ENCODE measurements at places on chromosomes 13 and 19.
A peak's percentile ranks its signal among the peaks of the same experiment; 100 is the strongest.

DNA sequence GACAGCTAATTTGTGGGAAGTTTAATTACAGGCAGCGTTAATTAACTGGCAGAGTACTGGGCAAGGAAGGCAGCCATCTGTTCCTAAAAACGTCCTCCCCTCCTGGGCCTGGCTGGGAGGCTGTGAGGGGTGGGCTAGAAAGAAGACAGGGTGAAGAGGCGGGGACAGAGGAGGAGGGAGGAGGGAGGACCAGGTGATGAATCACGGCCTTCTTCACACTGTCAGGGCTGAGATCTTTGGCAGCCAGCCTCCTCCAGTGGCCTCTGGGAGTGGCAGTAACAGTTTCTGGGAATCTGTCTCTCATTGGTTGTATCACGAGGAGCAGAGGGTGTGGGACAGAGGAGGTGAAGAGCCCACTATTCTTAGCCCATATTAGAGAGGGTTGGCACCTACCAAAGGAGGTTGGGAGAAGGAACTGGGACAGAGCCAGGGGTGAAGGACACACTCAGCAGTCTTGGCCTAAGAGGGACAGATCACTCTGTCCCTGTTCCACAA lies 9.6 kb upstream of the ZNRF4 start:
- DNase-seq, result no peak

DNA sequence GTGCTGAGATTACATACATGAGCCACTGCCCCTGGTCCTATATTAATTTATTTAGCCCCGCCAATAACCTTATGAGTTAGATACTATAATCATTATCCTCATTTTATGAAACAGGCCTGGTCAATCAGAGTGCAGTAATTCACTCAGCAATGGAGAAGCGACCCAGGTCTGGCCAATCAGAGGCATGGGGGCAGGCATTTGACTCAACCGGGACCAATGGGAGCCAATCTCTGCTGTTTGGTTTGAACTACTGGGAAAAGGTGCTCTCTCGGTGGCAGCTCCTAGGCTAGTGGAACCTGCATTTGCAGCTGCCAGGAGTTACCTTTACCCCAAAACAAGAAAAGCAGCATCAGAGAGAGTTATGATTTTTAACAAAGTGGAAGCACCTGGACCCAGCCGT lies 6.6 kb downstream of the SIRT2 start:
- DNase-seq, result no peak

- DNase-seq, result no peak
Measured at GRCh38 chr13:28229522-28230411, 91.4 kb downstream of the PAN3 start.

DNA sequence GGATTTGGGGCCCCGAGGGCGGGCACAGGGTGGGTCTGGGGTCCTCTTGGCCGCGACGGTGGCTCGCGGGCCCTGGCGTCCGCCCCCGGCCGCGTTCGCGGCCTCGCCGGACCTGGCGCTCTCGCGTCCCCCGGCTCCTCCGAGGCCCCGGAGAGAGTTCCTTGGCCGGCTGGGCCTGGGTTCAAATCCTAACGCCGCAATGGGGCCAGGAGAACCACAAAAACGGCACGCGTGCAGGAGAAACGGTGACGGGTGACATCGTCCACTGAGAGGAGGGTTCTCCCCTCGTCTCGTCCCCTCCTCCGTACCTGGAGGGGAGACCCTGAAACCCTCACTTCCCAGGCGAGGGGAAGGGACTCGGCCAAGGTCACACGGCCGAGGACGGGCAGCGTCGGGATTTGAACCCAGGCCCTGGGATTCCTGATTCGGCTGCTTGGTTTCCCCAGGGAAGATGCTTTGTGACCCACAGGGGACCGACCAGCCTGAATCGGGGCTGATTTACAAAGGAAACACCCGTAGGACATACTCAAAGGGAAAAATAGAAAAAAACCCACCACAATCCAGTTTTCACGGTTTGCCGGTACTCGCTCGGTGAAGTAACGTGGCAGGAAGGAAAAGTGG lies 624 bp downstream of the SAFB start:
- DNase-seq, result peak; percentile 20

GRCh38 chr13:31951215-31951678 lies 80.3 kb upstream of the FRY start:
- DNase-seq, result no peak

- DNase-seq, result no peak
Measured at GRCh38 chr19:33508941-33509614, 12.5 kb downstream of the PEPD start.

DNA sequence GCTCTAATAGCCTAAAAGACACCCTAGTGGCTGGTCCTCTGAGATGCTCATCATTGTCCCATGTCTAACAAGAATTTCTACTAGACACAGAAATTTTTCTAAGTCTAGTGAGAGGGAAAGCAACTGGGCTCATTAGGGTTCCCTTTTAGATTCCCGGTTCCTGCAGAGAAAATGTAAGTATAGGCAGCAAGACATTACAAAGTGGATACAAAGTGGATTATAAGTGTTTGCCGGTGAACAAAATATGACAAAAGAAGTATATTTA lies 20.8 kb upstream of the TMTC4 start:
- DNase-seq, result no peak

- DNase-seq, result no peak
Measured at GRCh38 chr13:109625156-109625555, 161.2 kb downstream of the IRS2 start.

DNA sequence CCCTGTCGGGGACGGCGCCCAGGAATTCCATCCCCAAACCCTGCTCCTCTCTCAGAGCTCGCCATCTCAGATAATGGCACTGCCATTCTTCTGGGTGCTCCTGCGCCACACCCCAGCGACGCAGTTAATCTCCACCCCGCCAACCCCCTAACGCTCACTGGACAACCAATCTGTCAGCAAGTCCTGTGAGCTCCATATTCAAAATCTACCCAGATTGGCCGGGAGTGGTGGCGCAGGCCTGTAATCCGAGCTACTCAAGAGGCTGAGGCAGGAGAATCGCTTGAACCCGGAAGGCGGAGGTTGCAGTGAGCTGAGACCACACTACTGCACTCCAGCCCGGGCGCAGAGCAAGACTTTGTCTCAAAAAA lies 18.6 kb downstream of the FCGBP start:
- DNase-seq, result no peak

DNA sequence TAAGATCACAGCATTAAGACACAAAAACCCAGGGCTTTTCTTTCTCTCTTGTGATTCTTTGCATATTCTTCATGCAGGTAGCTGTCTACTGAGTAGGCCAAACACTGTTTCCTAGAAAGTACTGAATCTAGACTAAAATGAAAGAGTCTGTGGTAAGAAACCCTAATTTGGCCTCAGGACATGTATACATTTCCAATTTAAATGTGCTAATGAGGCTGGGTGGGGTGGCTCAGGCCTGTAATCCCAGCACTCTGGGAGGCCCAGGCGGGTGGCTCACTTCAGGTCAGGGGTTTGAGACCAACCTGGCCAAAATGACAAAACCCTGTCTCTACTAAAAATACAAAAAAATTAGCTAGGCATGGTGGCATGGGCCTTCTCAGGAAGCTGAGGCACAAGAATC lies 57.8 kb downstream of the MYCBP2 start:
- DNase-seq, result no peak

DNA sequence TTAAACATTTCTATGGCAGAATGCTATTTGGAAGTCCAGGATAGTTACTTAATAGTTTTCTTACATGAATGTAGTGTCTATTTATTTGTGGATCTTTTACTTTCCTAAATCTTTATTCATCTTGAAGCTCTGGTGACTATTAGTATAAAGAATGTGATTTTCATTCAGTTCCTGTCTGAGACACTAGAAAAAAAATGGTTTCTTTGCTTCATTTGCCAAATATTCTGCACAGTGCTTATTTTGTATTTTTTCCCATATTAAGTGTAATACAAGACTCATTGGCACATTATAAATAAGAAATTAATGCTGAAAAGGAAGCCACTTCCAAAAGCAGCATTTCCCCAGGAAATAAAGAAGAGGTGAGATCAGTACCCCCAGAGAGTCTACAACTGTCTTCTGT lies 109.8 kb downstream of the POSTN start:
- DNase-seq, result no peak

- DNase-seq, result no peak
Measured at GRCh38 chr13:29441306-29441705, 154.2 kb downstream of the SLC7A1 start.

GRCh38 chr13:57982782-57983181 lies 351.2 kb downstream of the PCDH17 start:
- DNase-seq, result no peak

- no peak for DNase-seq
Measured at GRCh38 chr13:23467048-23467931, 33.8 kb upstream of the SACS start.

DNA sequence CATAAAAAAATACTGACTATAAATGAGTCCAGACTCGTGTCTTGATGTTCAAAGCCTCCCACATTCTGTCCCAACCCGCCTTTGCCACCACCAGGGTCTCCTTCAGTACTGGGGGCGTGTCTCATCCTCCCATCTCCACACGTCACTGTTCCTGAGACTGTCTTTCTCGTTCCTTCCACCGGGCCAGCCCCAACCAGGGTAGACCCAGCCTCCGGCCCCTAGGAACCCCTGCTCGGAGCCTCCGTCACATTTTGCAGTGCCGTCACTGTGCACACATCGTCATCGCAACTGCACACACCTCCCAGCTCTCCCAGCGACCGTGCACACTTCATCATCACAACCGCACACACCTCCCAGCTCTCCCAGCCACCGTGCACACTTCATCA lies 73.4 kb downstream of the SPACA7 start:
- no peak for DNase-seq

DNA sequence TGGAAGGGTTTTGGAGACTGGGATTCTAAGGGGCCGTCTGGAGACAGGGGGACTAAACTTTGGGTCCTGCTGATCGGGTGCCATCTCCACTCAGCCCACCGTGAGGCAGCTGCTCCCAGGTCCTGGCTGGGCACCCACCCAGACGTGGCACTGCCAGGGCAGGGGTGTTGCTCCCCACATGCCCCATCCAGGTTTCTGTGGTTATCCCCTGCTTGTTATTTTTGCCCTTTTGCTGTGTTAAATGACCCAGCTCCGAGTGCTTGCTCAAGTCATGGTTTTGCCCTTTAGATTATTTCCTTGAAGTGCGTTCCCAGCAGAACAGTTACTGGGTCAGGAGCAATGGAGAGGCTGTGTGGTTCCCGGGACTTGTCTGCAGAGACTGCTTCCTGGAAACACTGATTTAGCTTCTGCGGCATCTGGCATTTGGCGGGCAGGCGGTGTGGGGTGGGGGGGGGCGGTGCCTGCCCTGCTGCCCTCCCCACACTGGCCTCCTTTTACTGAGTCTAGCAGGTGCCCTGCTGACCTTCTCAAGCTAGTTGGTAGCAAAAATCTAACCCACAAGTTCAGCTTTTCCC lies 1.9 kb downstream of the RAB11B start:
- no peak for DNase-seq

DNA sequence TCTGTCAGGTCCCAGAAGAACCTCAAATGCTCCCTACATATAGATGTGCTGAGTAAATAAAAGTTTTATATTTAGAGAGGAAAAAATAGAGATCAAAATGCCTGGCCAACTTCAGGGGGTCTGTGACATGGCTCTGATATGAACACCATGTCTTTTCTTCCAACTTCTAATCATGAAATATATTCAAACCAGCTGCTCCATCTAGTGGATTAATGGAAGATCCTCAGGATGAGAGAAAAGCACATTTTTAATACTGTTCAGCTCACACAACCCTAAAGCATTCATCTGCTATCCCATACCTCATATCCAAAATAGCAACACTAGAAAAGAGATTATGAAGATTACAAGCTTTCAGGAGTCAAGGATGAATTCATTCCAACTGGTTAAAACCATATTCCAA lies 56.0 kb upstream of the DOCK9 start:
- DNase-seq, result peak; percentile 23

DNA sequence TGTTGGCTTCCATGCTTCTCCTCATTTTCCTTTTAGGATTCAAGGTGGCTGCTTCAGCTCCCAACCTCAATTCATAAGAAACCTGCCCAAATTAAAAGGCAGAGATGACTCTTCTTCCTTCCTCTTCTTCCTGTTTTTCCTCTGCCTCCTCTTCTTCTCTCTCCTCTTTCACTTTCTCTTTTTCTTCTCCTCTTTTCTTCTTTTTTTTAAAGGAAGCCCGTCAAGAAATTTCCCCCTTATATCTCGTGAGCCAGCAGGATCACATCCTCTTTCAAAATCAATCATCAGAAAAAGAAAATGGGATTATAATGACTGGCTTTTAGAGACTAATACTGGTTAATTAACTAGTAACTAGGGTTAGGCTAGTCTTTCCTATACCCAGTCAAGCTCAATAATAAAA lies 220.3 kb downstream of the NBEA start:
- no peak for DNase-seq

- DNase-seq, result no peak
Measured at GRCh38 chr13:68608147-68608546, 1378.0 kb upstream of the PCDH9 start.

GRCh38 chr13:114067381-114067885 lies 65.0 kb downstream of the RASA3 start:
- no peak for DNase-seq

- no peak for DNase-seq
Measured at GRCh38 chr19:46656541-46656940, 4.4 kb downstream of the DACT3 start.

Measured in HEK293T (cell line).